ENCODE measurements at places on chromosomes 16 and 17.
A peak's percentile ranks its signal among the peaks of the same experiment; 100 is the strongest.

DNA sequence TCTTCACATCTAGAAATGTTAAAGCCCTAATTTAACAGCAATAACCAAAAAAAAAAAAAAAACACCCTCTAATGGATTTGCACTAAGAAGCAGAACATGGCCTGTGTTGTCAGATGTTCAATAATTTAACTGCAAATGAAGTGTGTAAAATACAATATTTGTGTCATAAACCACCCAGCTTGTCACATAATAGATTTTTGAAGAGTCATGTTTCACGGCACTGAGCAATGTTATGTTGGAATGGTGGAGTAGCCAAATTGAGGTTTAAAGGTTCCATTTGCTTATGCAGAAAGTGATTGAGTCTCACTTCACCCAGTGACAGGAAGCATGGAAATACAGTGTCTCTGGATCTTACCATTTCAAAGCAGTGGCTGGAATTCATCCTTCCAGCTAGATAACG, 173.2 kb upstream of the XYLT1 start:
- DNase-seq: no peak

GRCh38 chr16:1199347-1200013, 25.6 kb downstream of the TPSG1 start:
- no peak for DNase-seq

- no peak for DNase-seq
These were observed 155.0 kb downstream of the HS3ST2 start for GRCh38 chr16:22968931-22969330.

- no peak for DNase-seq
These were observed 156.6 kb upstream of the ZFHX3 start for GRCh38 chr16:73204359-73205152.

DNA sequence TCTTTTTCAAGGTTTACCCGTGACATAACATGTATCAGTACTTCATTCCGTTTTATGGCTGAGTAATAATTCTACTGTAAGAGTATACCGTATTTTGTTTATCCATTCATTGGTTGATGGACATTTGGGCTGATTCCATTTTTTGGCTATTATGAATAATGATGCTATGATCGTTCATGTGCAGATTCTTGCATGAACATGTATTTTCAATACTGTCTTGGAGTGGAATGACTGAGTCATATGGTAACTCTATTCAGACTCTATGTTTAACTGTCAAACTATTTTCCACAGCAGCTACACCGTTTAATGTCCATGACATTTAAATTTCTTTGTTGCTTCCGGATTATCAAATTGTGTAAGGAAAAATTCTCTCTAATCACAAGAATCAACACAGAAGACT, 17.9 kb downstream of the BFAR start:
- DNase-seq: no peak

DNA sequence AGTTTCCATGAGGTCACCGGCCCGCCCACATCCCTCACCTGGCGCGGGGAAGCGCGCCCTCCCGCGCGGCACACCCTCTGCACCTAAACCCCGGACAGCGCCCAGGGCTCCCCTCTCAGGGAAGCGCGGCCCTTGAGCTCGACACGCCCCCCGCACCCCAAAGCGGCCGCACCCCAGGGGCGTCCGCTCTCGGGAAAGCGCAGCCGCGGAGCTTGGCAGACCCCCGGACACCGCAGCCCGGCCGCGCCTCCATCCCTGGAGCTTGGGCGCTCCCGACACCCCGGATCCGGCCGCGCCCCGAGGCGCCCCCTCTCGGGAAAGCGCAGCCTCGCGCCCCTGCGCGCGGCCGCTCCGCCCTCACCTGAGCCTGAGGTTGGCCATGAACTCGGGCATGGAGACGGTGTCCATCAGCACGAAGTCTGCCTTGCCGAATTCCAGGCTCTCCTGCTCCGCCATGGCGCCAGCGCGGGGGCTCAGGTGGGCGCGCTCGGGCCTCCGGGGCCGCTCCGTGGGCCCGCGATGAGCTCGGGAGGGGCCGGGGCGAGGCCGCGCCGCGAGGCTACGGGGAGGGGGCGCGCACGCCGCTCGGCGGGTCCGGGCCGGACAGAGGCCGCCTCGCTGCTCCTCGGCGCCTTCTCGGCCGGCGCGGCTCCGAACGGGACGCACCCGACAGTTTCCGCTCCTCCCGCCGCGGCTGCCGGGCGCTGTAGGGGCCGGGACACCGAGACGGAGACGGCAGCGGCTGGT, at the start of gene MYO1D:
MYO1D (minus strand) TSS at position 708 of the 747 bp plus-strand sequence; CDS start at position 456, 252 bp downstream.
- DNase-seq: no peak

DNA sequence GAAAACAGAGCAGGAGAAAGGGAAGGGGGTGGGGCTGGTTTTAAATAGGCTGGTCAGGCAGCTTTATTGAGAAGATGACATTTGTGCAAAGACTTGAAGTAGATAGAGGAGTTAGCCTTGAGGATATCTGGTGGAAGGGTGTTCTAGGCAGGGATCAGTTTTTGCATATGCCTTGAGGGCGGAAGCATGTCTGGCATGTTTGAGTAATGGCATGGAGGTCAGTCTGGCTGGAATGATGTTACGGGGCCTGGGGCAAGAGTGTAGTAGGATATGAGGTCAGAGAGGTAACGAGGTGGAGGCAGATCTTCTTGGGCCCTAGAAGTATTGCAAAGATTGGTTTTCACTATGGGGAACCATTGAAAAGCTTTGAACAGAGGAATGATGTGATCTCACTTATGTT, 4.8 kb downstream of the RABEP1 start:
- DNase-seq: no peak

GRCh38 chr16:79317521-79317920, 283.0 kb downstream of the MAF start:
- DNase-seq: no peak

DNA sequence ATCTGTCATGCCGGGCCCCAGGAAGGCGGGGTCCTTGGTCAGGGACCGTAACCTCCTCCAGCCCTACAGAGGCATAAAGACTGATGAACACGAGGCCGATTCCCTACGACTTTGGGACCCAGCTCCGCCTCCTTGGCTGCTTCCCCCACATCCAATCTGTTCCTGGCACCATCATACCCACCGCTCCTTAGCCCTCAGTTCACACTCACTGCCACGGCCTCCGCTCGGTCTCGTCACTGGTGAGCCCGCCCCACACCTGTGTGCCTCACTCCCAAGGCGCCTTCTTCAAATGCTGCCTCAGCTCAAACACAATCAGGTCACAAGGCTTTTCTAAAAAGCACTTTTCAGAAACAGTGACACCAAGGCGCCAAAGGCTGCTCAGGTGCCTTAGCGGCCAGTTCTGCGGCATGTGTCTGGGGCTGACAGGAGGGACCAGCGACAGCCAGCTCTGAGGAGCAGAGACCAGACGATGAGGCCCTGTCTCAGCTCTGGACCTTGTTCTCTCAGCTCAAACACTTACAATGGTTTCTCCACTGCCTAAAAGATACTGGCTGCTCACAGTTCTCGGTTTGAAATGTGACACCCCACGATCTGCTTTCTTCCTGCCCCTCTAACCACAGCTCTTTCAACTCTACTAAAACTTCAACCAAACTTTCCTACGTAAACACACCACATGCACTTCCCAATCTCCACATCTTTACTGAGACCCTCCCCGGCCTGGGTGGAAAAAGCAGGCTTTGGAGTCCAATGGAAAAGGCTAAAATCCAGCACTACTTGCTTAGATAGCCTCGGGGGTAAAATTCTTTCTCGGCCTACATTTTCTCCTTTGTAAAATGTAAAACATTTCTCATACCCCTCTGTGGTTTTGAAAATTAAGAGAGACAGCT, 33.2 kb downstream of the CYB5D2 start:
- no peak for DNase-seq

- DNase-seq: peak; percentile 48
These were observed 1294.4 kb downstream of the CDH8 start for GRCh38 chr16:60741810-60742209.

- no peak for DNase-seq
These were observed 245.6 kb downstream of the CA10 start for GRCh38 chr17:51912939-51913338.

DNA sequence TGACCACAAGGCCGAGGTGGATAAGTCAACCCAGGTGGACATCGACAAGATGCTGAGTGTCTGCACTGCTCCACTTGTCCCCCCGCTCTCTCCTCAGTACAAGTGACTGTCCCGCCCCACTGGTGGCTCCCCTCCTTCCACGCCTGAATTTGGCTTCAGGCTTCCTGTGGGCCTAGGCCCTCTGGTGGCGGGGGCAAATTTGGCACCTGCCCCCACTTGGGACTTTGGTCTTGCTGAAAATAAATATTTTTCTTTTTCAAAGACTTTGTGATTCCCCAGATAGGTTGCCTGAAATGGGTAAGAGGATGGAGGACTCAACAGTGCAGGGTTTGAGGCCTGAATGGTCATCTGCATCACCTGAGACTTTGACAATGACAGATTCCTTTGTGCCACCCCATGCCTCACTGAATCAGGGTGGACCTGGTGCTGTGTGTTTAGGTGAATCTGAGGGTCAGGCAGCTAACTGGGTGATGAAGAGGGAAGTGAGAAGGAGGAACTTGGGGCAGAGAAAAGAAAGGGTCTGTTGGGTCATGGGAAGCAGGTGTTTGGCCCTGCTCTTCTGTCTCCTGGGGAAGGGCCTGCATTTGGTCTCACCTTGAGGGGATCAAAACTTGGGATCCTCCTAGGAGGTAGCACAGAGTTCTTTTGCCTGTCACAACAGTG, 2.0 kb downstream of the C16orf86 start:
- no peak for DNase-seq

- DNase-seq: no peak
These were observed 3.7 kb upstream of the BLTP2 start for GRCh38 chr17:28648698-28649097.

GRCh38 chr17:66849851-66850580, 15.1 kb downstream of the CACNG5 start:
- no peak for DNase-seq

DNA sequence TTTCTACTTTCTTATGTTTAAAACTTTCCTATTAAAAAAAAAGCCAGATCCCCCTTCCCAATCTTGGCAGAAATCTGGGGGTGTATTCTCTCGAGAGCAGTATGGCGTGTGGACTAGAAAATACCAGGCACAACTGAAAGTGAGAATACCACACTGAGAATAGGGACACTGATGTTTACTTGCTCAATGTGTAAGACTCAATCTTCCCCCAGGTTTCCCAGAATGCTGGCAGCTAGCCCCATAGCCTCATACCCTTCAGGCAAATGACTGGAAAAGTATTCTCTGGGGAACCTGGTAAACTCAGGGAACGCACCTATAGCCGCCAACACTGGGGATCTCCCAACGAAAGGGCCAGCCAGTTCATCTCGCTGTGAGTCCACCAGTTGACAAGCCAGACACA, 15.3 kb downstream of the ZZEF1 start:
- no peak for DNase-seq

DNA sequence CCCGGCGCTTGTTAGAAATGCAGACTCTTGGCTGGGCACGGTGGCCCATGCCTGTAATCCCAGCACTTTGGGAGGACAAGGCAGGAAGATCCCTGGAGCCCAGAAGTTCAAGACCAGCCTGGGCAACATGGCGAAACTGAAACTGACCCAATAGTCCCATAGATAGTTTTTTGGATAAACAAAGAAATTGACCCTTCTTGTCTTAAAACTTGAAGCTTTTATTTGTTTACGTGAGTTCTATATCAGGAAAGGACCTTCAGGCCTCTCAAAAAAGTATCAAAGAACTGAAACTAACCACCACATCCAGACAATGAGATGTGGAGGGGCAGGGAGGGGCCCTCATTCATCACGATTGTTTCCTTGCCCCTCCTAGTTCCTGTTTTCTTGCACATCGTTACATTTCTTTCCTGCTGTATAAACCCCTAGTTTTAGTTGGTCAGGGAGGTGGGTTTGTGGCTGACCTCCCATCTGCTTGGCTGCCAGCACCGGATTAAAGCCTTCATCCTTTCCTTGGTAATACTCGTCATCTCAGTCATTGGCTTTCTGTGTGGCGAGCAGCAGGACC, 29.9 kb upstream of the PRM1 start:
- DNase-seq: no peak

- DNase-seq: no peak
These were observed 1.5 kb downstream of the ZNF688 start for GRCh38 chr16:30569746-30570635.

- DNase-seq: peak; percentile 23
These were observed 25.0 kb upstream of the GNG13 start for GRCh38 chr16:825341-826061.

DNA sequence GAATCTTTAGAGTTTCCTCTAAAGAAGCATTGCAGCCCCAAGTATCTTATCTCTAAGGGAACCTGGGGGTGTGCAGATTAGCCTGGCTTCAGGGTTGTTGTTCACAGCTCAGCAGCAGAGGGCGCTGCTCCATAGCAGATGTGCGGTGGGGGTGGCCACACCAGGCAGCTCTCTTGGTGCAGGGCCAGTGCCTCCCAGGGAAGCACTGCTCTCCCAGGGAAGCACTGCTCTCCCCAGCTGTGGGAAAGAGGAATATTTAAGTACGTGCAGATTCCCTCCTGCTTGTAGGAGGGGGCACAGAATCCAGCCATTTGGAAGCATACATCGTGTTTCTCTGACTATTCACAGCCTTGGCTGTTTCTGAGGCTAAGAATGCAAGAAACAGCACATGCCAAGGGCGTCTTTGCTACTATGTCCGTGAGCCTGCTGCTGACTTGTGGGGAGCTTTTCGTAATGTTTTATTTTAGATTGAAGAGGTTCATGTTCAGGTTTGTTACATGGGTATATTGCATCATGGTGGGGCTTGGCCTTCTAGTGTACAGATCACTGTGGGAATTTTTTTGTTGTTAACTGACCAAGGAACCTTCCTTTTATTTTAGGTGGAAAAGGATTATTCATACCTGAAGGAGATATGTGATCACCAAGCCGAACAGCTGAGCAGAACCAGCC, 217.8 kb downstream of the SPECC1 start:
- DNase-seq: peak; percentile 91

- DNase-seq: no peak
These were observed 16.5 kb upstream of the ST6GALNAC1 start for GRCh38 chr17:76659928-76660655.

DNA sequence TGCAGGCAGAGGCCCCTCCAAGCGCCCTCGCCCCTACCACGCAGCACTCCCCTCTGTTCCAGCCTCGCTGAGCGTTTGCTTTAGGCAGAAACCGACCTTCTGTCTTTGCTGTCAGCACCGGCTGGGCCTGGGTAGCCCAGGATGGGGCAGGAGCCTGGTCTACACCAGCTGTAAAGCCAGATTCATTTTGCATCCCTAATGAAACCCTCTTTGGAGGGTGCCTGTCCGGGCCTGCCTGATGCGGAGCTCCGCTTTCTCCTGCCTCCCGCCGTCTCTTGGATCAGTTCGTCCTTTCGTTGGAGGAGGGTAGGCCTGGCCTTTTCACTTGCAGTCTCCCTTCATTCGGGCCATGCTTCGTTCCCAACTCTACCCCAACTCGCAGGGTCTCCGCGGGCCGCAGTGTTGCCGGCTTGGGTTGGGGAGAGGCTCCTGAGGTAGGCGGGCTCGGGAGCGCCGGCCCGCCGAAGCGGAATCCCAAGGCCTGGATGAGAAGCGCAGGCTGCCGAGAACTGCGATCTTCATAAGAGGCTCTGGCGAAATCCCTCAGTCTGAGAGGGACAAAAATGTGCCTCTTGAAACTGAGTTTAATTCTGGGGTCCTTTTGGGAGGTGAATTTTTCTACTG, 4.8 kb upstream of the HOXB8 start:
- DNase-seq: no peak

DNA sequence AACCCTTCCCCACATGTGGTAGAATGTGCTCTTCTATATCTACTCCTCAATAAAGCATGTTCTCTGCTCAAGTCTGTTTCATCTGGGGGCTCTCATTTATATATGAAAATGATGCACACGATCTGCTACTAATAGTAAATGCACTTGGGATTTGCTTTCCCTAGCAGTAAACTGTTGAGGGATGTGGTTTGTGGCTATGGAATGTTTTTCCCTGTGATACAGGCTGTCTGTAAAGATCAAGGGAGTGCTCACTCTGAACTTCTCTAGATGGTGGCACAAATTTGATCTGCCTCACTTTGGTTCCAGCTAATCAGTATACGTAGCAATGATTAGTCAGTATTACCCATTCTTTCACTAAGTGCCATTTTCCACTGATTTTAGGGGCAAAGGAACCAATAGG, 18.8 kb downstream of the TAC4 start:
- DNase-seq: no peak

Measured in pons (tissue), 1 donor.